ENCODE measurements at places on chromosomes 2 and 18.

- no peaks in the 10 kb centered on the region for H3K36me3 ChIP-seq
- no peaks in the 10 kb centered on the region for H3K27me3 ChIP-seq
- no peak overlapping the region for H3K4me3 ChIP-seq
- H3K4me1 ChIP-seq, result no peaks in the 10 kb centered on the region
Observed at GRCh38 chr2:207160115-207160514, 5.6 kb downstream of the KLF7 start.

DNA sequence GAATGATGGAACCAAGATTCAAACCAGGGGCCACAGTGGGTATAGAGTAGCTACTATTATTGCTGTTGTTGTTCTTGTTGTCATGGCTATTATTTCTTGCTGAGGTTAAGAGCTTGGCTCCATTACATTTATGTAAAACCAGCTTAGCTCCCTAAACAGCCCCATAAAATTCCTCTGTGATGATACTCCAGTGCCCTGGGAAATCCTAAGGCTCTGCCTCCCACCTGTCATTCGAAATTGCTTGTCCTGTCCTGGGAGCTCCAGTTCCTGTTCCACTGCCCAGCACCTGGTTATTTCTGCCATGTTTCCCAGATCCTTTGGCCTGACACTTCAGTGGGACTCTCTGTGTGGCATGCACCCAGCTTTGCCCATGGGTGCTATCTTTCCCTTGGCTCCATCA, 27.8 kb upstream of the NCOA1 start:
- DNase-seq, result no peak
- H3K36me3 ChIP-seq, result no peaks in the 10 kb centered on the region
- no peaks in the 10 kb centered on the region for H3K27me3 ChIP-seq
- no peaks in the 10 kb centered on the region for H3K4me1 ChIP-seq
- H3K4me3 ChIP-seq, result no peak overlapping the region
- H3K27ac ChIP-seq, result no peak overlapping the region

DNA sequence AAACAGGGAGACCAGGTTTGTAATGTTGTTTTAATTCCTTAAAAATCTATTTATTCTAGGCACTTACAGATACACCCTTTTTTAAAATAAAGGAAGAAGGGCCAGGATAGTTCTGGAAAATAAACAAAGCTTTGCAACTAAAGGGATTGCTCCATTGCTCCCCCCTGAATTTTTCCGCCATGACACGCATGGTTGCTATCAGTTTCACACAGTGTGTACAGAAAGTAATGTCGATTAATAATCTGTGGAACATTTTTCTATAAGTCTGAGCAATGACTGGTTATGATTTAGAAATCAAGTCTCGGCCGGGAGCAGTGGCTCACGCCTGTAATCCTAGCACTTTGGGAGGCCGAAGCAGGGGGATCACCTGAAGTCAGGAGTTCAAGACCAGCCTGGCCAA, 90.8 kb downstream of the GAREM1 start:
- H3K4me3 ChIP-seq, result no peak overlapping the region
- H3K4me1 ChIP-seq, result no peaks in the 10 kb centered on the region
- DNase-seq, result no peak
- no peaks in the 10 kb centered on the region for H3K36me3 ChIP-seq
- H3K27me3 ChIP-seq, result no peaks in the 10 kb centered on the region
- no peak overlapping the region for H3K27ac ChIP-seq

- no peak overlapping the region for H3K4me3 ChIP-seq
- no peaks in the 10 kb centered on the region for H3K36me3 ChIP-seq
- no peak for DNase-seq
- no peaks in the 10 kb centered on the region for H3K4me1 ChIP-seq
Observed at GRCh38 chr2:157940024-157940423, 63.9 kb upstream of the ACVR1 start.

DNA sequence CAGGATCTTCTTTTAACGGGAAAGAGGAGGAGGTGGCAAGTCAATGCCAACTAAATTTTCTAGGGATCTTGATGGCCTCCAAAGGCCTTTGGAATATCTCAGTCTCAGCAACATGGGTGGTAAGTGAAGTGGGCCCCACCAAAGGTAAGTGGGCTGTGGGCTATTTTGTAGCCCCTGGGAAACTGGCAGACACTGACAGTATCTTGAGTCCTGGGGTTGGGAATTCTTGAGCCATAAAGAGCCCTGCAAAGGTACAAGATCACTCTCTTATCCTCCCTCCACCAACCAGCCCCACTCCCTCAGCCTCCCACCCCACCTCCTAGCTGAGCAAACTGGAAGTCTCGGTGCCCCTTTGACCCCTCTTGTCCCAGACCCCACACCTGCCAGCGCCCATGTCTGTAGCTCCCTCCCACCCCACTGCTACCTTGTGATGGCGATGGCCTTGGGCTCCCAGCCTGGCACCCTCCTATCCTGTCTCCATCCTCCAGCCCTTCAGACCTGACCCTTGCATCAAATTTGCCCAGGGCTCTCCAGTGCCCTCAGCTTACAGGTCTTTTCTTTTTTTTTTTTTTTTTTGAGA, 8.5 kb downstream of the ATP6V1B1 start:
- no peak overlapping the region for H3K27ac ChIP-seq
- H3K27me3 ChIP-seq, result no peaks in the 10 kb centered on the region
- H3K4me3 ChIP-seq, result no peak overlapping the region
- H3K4me1 ChIP-seq, result no peaks in the 10 kb centered on the region
- no peaks in the 10 kb centered on the region for H3K36me3 ChIP-seq

Measured in prostate gland (tissue), 2 donors.